ENCODE measurements at places on chromosomes 6 and 20. TPM values are rescaled to one million over a fixed set of nuclear protein-coding genes. Genes with fewer than 3 reads are reported as not detected.

DNA sequence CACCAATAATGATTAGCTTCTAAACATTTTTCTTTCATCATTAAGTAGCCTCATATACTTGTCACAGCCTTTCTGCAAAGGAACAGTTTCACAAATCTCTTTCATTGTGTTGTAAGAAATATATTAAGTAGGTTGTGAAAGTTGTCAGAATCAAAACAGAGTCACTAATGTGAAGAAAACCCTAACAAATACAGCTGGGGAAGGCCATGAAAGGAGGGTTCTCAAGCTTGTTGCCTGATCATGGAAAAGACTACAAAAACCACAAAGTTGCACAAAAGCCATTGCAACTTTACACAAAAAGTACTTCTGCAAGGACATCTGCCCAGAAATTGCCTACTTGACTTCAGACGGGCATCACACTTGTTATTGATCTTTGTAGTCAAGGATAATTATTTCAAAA lies 216.1 kb downstream of the ALDH8A1 start:
- no peak for DNase-seq

SNAI1 gene
- total RNA-seq = 1.7 TPM

CPXM1 gene
- total RNA-seq = 130 TPM

OR2H1 gene
- total RNA-seq = not detected
